Muscle of leg (tissue), 16 donors: ENCODE measurements at places on chromosomes 16 and 17. TPM values are rescaled to one million over a fixed set of nuclear protein-coding genes. Genes with fewer than 3 reads are reported as not detected.

DNA sequence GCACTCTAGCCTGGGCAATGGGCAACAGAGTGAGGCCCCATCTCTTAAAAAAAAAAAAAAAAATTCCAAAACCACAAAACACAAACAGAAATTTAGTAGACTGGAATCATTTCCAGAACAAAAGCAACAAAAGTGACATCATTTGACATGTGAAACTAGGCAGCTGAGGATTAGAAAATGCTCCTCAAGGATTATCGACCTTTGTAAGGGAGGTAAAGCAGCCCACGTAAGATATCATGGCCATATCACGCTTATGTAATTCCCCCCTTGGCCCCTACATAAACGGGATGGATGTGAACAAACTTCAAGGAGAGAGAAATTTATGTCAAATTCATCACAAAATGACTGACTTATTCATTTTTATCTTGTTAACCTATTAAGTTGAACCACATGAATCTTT, 83.3 kb downstream of the WDR59 start:
- DNase-seq, result no peak

DNA sequence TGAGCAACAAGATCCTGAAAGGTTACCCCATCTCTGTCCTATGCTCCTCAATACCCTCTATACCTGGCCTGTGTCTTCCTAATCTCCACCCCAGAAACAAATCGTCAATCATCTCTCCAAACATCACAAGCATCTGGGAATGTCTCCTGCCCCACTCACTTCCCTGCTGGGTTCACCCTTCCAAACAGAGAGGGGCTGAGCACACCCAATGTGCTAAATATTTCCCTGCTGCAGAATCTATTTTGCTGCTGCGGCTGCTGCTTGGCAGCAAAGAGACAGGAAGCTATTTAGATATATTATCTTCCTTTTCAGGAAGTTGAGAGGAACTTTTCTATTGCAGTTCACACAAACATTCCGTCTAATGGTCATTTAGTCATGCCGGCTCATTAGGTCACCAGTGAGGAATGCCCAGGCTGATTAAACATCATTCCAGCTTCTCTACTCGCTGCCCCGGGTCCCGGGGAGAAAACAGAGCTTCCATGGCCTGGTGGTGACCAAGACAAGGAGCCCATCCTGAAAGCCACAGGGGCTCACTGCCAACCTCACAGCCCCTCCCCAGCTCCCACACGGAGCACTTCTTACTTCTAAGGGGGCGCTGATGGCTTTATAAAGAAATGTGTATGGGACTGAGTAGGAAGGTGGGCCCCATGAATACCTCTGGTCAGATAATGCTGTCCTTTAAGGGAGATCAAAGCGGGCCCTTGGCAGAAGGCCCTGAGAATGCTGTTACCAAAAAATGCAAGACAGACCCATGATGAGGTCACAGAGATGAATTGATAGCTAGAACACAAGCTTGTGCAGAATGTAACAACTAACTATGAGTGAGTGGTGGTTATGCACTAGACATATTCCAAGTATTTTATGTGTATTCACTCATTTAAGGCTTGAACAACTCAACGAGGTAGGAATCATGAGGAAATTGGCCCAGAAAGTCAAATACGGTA, 218.3 kb downstream of the SOX9 start:
- peak; percentile 69 for DNase-seq

- no peak for DNase-seq
Measured at GRCh38 chr16:70651524-70651923, 5.2 kb downstream of the IL34 start.

DNA sequence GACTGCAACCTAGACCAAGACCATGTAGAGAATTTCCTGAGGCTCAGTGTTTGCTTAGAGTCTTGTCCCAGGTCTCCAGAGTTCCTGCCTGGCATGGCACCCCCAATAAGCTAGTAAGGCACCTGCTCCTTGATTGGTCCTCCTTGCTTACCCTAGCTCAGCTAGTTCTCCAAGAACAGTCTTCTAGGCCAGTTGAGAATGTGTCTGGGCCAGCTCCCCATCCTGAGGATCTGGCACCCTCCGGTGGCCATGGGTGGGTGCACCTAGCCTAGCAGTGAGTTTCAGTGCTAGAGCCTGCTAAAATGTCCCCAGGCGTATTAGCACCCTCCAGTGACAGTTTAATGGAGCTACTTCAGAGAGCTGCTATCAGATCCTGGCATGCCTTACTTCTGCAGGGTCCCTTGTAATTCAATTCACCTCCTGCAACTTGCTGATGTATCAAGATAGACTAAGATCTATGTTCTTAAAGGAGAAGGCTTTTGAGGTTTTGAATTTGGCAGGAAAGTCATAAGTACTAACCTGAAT, 44.4 kb upstream of the MED13 start:
- DNase-seq, result peak; percentile 4

DNA sequence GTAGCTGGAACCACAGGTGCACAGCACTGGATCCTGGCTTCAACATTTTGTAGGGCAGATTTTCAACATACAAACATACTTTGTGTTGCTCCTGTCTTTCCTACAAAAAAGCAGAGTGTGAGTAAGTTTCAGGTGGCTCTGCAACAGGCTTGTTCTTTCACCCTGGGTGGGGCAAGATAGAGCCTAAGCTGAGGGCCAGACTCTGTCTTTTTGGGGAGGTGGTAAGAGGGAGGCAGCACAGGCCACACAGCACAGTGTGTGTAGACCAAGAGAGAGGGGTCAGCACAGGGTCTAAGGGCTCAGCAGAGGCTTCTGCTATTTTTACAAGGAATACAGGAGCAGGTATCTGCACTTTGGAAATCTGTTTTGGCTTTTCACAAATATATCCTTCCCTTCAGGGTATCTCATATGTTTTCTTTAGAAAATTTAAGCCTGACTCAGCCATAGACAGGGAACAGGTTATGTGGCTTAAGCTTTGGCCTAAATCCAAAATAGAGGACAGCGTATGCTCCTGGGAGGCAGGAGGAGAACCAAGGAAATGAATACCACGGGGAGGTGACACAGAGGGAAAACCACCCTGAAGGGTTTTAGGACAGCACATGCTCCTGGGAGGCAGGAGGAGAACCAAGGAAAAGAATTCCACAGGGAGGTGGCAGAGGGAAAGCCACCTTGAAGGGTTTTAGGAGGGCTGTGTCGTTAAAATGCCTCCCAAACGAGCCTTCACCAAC, 21.6 kb downstream of the EMC8 start:
- DNase-seq, result no peak

GRCh38 chr17:8451933-8452614, 16.4 kb downstream of the NDEL1 start:
- no peak for DNase-seq

The KRTAP1-1 gene
- not detected for polyA plus RNA-seq

The SYT17 gene
- polyA plus RNA-seq, result 4.6 TPM
